ENCODE measurements at places on chromosomes 4 and X.
A peak's percentile ranks its signal among the peaks of the same experiment; 100 is the strongest.

DNA sequence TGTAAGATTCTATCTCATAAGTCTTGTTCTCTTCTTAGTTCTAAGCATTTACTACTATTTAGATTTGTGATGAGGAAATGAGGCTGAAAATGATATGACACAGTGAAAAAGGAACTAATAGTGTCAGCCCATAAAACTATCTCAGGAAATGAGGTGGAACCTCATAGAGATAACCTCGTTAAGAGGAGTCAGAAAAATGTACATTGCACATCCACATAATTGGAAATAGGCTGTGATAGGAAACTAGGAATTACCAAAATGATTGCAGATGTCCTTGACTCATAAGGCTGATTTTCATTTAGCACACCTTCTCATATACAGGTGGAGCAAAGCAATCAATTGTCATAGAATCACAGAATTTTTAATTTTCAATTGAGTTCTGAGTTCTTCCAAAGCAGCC is 26.8 kb downstream of the ANXA10 start:
- no peak for DNase-seq

DNA sequence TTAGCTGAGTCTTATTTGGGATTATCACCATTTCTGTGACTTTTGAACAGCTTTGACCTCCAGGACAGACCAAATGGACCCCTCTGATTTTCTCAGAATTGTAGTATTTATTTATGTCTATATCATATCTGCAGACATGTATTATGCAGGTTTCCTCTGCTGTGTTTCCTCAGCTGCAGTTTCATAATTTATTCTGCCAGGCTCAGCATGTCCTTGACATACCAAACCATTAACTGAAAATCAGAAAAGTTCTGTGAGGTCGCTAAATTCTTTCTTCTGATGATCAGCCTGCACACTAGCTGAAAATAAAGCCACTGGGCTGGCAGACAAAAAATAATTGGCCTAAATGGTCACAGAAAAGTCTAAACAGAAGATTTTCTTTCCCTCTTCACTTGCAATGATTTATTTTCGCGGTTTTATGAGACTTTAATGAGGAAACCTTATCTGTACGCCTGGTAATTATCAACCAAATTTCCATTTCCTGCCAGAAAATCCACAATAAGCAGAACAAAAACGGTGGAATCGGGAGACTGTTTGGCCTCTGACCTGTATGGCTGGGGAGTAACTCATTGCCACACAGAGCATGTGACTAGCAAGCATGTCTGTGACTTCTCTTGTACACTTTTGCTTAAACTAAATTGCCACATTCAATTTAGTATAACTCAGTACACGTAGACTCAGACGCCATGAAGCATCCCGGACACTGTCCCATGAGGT is 150.9 kb downstream of the ENPP6 start:
- DNase-seq: no peak

DNA sequence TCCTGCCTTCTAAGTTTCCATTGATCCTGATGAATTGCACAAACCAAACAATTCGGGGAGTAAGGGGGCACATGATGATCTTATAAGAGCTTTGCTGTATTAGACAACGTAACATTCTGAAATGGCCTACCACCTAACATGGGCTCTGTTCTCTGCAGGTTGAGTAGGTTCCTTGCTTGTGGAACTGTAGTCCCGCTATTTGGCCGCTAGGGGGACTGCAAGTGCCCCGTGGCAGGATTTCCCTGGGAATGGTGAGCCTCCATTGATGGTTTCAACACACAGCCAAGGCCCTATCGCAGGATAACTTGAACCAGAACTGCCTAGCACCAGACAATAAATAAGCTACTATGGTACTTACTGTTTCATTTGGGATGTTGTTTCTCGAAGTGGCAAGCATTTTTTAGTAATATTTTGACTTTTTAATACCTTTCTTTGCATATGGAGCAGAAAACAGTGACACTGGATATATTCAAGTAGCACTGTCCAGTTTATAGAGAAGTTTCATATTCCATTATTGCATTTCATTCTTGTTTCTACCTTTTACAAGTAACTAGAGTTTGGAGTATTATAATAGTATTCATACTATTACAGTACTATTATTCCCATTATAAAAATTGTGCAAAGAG is 11.9 kb downstream of the AR start:
- DNase-seq: no peak

- DNase-seq: peak; percentile 9
These were observed 103.8 kb upstream of the QRFPR start for GRCh38 chr4:121484633-121485032.

All from CD4-positive, alpha-beta memory T cell (primary cell).